ENCODE measurements at places on chromosomes 5 and 9. TPM values are rescaled to one million over a fixed set of nuclear protein-coding genes. Genes with fewer than 3 reads are reported as not detected.

The TMEM8B gene
- 20.8 TPM for total RNA-seq

The CYLC2 gene
- total RNA-seq, result not detected

GRCh38 chr9:135248721-135249120 is 161.3 kb downstream of the OLFM1 start:
- no peaks in the 10 kb centered on the region for H3K27me3 ChIP-seq
- no peaks in the 10 kb centered on the region for H3K4me1 ChIP-seq

DNA sequence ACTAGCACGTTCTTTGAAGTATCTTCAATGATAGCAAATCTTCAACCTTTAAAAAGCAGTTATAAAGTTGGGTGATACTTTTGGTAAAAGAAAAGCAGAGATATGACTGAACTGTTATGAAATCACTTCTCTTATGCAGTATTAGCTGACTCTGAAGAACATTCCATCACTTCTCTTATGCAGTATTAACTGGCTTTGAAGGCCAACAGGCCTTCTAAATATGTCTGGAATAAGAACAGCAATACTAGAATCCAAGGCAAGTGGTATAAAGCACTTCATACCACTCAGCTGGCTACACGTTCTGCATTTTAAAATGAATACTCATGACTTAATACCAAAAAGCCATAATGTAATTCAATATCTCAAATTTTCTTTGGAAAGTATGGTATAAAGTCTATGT is 17.3 kb downstream of the SKIC3 start:
- H3K27me3 ChIP-seq, result no peaks in the 10 kb centered on the region
- peaks cover 2% of the 10 kb centered on the region for H3K36me3 ChIP-seq
- DNase-seq, result no peak
- no peak overlapping the region for H3K4me3 ChIP-seq
- no peaks in the 10 kb centered on the region for H3K4me1 ChIP-seq
- no peak overlapping the region for H3K27ac ChIP-seq

DNA sequence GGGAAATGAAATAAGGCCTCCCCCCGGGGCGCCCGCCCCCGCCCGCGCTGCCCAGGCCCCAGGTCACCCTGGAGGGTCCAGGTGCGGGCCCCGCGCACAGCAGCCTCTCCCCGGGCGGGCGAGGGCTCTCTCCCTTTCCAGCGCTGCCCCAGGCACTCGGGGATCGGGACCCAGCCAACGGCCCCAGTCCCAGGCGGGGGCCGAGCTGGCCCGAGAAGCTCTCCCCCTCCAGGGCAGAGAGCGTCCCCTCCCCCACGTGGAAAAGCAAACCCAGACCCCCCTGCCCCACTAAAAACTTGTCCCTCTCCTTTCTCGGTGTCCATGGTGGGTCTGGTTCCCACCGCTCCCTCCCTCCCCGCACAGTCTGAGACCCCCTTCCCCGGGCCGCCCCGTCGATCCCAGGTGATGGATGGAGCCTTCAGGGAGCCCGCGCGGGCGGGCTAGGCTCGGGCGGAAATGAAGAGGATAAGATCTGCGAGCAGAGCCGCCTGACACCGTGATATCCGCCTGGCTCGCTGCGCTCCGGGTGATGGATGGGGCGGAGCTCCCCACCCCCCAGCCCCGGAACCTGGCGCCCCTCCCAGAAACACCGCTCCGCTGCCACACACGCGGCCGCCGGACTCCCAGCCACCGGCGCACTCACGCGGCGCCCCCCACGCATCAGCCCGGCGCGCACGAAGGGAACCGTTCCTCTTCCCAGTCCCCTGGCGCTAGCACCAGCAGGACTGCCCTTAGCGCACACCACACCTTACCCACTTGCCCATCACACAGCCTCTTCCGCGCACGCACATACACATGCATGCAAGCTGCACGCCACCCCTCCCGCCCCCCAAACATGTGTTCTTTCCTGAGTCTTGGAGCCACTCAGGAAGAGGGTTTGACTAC is 81.7 kb upstream of the ZBTB43 start:
- no peaks in the 10 kb centered on the region for H3K4me1 ChIP-seq
- H3K36me3 ChIP-seq, result no peaks in the 10 kb centered on the region
- no peaks in the 10 kb centered on the region for H3K27me3 ChIP-seq
- peak overlapping the region; percentile 22 for H3K4me3 ChIP-seq
- DNase-seq, result peak; percentile 69

DNA sequence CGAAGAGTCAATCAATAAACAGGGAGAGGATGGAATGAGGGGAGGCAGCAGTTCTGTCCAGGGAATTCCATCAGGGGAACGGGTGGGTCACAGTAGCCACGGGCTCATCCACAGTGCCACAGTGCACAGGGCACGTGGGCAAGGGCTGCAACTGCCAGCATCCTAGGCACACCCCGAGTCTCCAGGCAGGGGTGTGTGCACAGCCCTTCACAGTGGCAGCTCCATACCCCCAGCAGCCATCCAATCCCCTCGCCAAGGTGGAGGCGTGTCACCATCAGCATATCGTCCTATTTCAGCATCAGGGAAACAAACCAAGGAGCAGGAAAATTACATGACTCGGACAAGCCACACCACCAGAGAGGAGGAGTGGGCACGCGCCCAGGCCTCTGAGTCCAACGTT is 133.6 kb downstream of the ADAMTS2 start:
- no peaks in the 10 kb centered on the region for H3K36me3 ChIP-seq
- no peaks in the 10 kb centered on the region for H3K27me3 ChIP-seq
- no peak overlapping the region for H3K27ac ChIP-seq

GRCh38 chr9:137383081-137383783 is 39.7 kb downstream of the EXD3 start:
- no peaks in the 10 kb centered on the region for H3K27me3 ChIP-seq
- no peak overlapping the region for H3K27ac ChIP-seq
- H3K4me1 ChIP-seq, result no peaks in the 10 kb centered on the region
- H3K4me3 ChIP-seq, result no peak overlapping the region

- peaks cover 3% of the 10 kb centered on the region for H3K4me1 ChIP-seq
- H3K4me3 ChIP-seq, result peak overlapping the region; percentile 85
- no peaks in the 10 kb centered on the region for H3K27me3 ChIP-seq
- DNase-seq, result no peak
- H3K36me3 ChIP-seq, result no peaks in the 10 kb centered on the region
These were observed 665 bp downstream of the DNAJC18 start for GRCh38 chr5:139438707-139439012.

- H3K27me3 ChIP-seq, result no peaks in the 10 kb centered on the region
- no peak overlapping the region for H3K27ac ChIP-seq
- DNase-seq, result no peak
These were observed 7.3 kb upstream of the HNRNPAB start for GRCh38 chr5:178196986-178197385.

- H3K4me3 ChIP-seq, result no peak overlapping the region
- no peaks in the 10 kb centered on the region for H3K4me1 ChIP-seq
- DNase-seq, result no peak
- no peaks in the 10 kb centered on the region for H3K27me3 ChIP-seq
These were observed 42.9 kb downstream of the UNC5A start for GRCh38 chr5:176853151-176853778.

DNA sequence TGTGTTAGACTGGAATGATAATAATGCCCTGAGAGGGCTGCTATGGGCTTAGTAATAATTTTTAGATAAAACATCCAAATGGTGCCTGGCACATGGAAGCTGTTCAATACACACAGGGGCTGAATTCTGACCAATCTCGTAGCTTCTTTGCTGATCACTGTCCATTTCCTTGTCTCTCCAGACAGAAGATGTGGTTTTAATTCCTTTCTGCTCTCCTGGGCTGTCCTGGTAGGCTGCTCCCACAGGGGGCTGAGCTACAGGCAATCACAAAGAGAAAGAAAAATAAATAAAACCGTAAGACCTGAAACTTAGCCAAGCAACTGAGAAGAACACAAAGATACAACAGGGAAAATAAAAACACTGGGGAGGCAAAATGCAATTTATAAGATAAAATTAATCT is 136.5 kb downstream of the CDK5RAP2 start:
- H3K36me3 ChIP-seq, result no peaks in the 10 kb centered on the region
- H3K27ac ChIP-seq, result peak overlapping the region; percentile 14
- no peaks in the 10 kb centered on the region for H3K27me3 ChIP-seq
- DNase-seq, result no peak
- H3K4me1 ChIP-seq, result no peaks in the 10 kb centered on the region

DNA sequence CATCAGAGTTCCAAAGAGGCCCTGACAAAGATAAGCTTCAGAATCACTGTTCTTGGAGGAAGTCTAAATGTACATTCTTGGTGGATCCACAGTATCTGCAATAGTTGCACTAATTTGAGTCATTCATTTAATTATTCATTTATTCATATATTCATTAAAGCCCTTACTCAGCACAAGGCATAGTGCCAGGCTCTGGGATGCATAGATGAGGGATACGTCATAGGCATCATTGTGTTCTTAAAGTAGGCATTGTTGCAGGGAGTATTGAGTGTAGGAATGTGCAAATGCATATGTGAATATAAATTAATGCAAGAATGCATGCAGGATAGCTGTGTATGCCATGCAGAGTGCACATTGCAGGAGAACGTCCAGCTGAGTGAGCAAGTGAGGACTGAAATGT is 100.7 kb downstream of the DRD1 start:
- no peak overlapping the region for H3K27ac ChIP-seq
- H3K4me3 ChIP-seq, result no peak overlapping the region
- H3K27me3 ChIP-seq, result no peaks in the 10 kb centered on the region
- no peaks in the 10 kb centered on the region for H3K36me3 ChIP-seq

DNA sequence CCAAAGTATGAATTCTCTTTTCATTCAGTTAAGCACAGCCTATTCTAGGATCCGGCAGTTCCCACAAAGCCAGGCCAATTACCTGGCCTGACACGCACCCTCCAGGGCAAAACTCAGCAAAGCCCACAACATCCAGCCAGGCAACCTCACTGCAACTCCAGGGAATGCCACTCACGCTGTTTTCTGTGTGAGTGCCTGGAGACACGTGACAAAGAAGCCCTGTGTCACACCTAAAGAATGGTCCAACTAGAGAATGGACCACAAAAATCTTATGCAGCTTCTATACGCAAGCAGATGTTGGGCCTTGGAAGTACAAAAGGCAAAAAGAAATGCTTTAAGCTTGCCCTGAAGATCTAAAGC is 20.2 kb downstream of the RETREG1 start:
- H3K36me3 ChIP-seq, result no peaks in the 10 kb centered on the region
- H3K27me3 ChIP-seq, result no peaks in the 10 kb centered on the region
- H3K4me3 ChIP-seq, result no peak overlapping the region
- DNase-seq, result no peak

GRCh38 chr5:176675676-176676360 is 28.5 kb downstream of the TSPAN17 start:
- no peaks in the 10 kb centered on the region for H3K4me1 ChIP-seq
- no peak overlapping the region for H3K27ac ChIP-seq
- H3K4me3 ChIP-seq, result no peak overlapping the region
- DNase-seq, result no peak
- no peaks in the 10 kb centered on the region for H3K27me3 ChIP-seq

DNA sequence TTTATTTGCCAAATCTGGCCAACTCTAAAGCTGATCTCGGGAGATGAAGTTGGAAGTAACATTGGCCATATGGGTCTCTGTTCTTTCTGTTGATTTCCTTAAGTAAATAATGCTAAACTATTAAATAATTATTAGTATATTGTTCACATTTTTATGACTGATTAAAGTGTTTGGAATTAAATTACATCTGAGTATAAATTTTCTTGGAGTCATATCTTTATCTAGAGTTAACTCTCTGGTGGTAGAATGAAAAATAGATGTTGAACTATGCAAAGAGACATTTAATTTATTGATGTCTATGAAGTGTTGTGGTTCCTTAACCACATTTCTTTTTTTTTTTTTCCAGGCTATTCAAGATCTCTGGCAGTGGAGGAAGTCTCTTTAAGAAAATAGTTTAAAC is 9.3 kb upstream of the FGF18 start:
- H3K36me3 ChIP-seq, result no peaks in the 10 kb centered on the region
- no peaks in the 10 kb centered on the region for H3K4me1 ChIP-seq
- no peak overlapping the region for H3K27ac ChIP-seq

Data from aorta (tissue), 5 donors.